NT2/D1 (cell line): ENCODE measurements at places on chromosomes 5 and 9.

GRCh38 chr5:176890455-176891330 lies 8.5 kb downstream of the HK3 start:
- no peak for DNase-seq

- DNase-seq = no peak
Measured at GRCh38 chr9:115292584-115293279, 174.8 kb upstream of the TNC start.

GRCh38 chr5:158434749-158435148 lies 575.8 kb upstream of the CLINT1 start:
- DNase-seq = no peak

GRCh38 chr9:37002413-37003217 lies 31.5 kb downstream of the PAX5 start:
- no peak for DNase-seq

- DNase-seq = no peak
Measured at GRCh38 chr5:2320611-2321010, 430.9 kb downstream of the IRX2 start.

GRCh38 chr5:153972240-153972639 lies 66.5 kb downstream of the FAM114A2 start:
- no peak for DNase-seq

- peak; percentile 70 for DNase-seq
Measured at GRCh38 chr9:100216178-100216787, 117.2 kb downstream of the INVS start.

GRCh38 chr5:155434267-155434666 lies 420.7 kb downstream of the KIF4B start:
- no peak for DNase-seq

GRCh38 chr9:15416880-15417279 lies 5.8 kb upstream of the SNAPC3 start:
- peak; percentile 42 for DNase-seq

- DNase-seq = no peak
Measured at GRCh38 chr9:88789785-88790184, 201.5 kb upstream of the S1PR3 start.

- peak; percentile 36 for DNase-seq
Measured at GRCh38 chr9:117044241-117044640, 357.1 kb downstream of the TRIM32 start.

GRCh38 chr5:61808091-61808490 lies 476.0 kb downstream of the ZSWIM6 start:
- no peak for DNase-seq

GRCh38 chr5:167785901-167786300 lies 505.5 kb upstream of the WWC1 start:
- no peak for DNase-seq

GRCh38 chr9:111833941-111834340 lies 39.2 kb upstream of the SHOC1 start:
- no peak for DNase-seq
